ENCODE measurements at places on chromosomes 6 and 20.

DNA sequence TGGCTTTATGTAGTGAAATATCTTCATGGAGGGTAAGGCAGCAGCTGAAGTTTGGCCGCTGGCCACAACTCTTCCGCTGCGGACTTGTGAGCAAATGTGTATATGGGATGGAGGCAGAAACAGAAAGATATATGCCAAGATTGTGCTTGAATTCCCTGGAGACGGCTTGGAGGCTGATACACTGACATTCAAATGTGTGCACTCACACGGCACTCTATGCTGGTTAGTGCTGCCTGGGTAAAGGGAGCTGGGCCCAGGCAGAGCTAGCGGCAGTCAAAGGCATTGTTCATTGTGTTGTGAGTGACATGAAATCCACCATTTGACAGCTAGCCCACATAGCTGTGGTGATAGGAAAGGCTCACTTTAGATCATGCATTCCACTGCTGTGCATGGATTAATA lies 202.7 kb downstream of the CLIC5 start:
- DNase-seq = no peak

- no peak for DNase-seq
These were observed 52.8 kb downstream of the GTF2H5 start for GRCh38 chr6:158220786-158221442.

DNA sequence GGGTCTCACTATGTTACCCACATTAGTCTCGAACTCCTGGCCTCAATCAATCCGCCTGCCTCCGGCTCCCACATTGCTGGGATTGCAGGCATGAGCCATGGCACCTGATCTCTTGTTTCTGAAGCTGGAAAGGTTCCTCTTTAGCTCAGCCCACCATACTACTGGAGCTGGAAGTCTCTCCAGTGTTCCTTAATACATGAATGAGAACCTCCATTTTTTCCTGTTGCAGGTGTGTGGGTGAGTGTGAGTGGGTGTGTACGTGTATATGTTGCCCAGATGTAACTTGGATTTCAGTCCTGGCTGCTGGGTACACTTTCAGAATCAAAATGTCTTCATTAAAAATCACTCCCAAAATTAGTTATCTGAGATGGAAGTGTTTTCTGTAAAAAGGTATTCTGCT lies 11.1 kb downstream of the PNPLA1 start:
- no peak for DNase-seq

DNA sequence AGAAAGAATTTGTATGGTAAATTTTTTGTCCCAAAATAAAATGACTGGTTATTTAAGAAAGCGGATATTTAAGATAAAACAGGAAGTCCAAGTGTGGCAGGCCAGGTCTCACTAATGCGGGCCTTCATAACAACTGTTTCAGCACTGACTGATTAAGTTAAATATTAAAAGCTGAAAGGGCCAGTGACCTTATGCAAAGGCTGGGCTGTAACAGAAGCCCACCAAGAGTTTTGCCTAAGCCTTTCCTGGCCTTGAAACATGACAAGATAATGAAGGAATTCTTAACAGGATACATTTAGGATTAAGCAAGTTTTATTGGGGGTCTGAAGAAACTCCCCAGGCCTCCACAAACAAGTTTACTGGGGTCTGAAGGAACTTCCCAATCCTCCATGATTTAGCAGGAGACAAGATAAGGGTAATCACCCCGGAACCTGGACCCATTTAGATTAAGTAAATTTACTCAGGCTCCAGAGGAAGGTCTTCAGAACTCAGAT lies 36.3 kb downstream of the ZNF133 start:
- no peak for DNase-seq

GRCh38 chr6:23218751-23219150 lies 649.4 kb downstream of the HDGFL1 start:
- no peak for DNase-seq

DNA sequence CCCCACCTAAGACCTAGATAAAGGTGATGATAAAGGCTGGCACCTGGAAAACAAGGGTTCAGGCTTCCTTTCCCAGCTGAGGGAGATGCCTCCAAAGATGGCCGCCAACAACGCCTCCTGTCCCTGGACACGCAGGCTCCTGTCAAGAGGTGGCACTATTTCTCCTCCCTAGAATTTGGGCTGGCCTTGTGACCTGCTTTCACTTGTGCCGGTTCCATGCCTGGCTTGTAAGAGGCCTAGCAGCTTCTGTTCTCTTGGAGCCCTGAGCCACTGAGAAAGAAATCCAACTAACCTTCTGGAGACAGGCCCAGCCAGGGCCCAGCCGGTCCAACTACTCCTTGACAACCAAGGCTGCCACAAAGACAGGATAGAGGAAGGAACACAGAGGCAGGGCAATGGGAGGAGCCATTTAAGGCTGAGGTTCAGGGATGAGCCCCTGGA lies 60.2 kb upstream of the RALY start:
- no peak for DNase-seq

GRCh38 chr20:1108437-1108920 lies 9.9 kb upstream of the PSMF1 start:
- no peak for DNase-seq

- no peak for DNase-seq
These were observed 45.5 kb upstream of the GLP1R start for GRCh38 chr6:39003072-39003471.

- DNase-seq = no peak
These were observed 70.5 kb downstream of the COL19A1 start for GRCh38 chr6:69936674-69937363.

GRCh38 chr20:43389211-43389610 lies 68.5 kb upstream of the SRSF6 start:
- no peak for DNase-seq

GRCh38 chr6:31822036-31822821 lies 5.3 kb upstream of the HSPA1B start:
- DNase-seq = peak; percentile 83

DNA sequence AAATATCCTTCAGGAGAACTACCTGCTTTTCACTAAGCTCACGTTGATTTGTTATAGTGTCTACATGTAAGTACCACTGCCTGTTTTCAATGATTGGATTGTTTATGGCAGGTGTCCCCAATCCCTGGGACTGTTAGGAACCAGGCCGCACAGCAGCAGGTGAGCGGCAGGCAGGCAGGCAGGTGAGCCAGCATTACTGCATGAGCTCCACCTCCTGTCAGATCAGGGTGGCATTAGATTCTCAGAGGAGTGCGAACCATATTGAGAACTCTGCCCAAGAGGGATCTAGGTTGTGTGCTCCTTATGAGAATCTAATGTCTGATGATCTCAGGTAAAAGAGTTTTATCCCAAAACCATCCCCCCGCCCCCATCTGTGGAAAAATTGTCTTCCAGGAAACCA lies 303.3 kb downstream of the EYA4 start:
- DNase-seq = no peak

GRCh38 chr6:154363821-154364220 lies 7.2 kb upstream of the IPCEF1 start:
- no peak for DNase-seq

- no peak for DNase-seq
These were observed 172.7 kb upstream of the RUNX2 start for GRCh38 chr6:45155341-45155894.

DNA sequence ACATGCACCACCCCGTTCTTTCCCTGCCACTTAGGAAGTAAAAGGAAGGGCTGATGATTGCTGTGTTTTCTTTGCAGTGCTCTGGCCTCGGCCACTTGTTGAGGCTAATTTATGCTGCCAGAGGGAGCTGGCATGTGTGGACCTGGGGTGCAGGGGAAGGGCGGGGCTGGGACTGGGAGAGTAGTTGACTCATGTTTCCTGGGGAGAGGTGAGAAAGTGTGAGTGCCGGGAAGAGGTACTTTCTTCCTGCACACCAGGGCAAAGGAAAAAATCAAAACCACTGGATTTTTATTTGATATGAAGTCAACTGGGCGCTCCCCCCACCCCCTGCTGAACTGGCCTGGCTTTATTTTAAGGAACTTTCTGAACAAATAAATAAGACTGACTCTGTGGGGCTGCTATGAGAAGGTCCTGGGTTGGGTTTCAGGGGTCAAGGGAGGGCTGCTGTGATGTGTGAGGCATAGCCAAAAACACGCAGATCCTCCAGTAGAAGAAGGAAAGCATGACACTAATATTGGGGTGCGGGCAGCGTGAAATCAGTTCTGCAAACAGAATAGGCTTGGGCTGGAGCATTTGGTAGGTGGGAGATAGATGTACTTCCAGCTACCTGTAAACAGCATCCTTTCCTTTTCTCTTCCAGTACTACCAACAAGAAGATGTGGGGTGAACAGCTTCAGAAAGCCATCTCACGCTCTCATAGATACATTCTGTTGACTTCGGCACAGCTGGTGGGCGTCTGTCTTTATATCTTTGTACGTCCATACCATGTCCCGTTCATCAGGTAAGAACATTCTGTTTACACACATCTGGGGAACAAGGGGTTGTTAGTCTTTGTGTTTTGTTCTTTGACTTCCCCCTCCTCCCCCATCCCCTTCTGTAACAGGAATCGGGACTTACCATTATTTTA lies 87.5 kb downstream of the SYNJ2 start:
- DNase-seq = peak; percentile 77

DNA sequence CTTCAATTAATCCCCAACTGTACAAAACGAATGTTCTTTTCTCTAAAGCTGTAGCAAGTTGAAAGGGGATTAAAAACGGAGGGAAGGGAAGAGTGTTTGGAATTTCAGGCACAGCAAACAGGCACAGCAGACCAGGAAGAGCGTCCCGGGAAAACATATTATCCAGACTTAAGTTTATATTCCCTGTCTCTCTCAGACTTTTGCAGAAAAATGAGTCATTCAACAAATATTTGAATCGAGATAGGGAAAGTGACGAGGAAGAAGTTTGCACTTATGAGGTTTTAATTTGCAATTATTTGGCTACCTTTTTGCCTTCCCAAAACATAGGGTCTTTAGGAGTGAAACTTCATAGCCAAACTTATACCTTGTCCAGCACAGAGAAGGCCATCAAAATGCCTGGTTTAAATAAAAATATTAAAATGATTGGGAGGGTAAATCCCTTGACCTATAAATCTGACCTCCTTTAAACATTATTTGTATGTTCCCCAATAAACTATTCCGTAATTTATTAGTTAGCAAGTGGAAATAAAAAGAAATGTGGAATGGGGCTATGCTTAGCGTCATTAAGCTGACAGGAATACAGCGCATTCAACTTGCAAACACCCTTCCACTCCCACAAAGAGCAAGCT lies 16.0 kb downstream of the HFE start:
- DNase-seq = no peak

- no peak for DNase-seq
These were observed 94.7 kb downstream of the PDE10A start for GRCh38 chr6:165568326-165568725.

DNA sequence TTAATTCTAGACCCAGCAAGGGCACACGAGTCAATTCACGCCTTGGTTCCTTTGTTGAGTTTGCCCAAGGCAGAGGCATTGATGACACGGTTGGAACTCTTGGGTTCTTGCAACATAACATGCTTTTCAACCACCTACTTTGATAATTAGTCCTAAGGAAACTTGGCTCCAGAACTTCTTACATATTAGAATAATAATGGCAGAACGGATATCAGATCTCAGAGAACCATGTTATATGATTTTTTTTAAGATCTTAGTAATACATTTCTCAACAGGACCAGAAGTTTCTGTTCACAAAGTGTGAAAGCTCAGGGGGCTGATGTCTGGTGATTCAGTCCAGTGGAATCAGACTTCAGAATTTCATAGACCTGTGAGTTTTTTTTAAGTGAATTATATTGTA lies 19.2 kb downstream of the SPTLC3 start:
- no peak for DNase-seq

DNA sequence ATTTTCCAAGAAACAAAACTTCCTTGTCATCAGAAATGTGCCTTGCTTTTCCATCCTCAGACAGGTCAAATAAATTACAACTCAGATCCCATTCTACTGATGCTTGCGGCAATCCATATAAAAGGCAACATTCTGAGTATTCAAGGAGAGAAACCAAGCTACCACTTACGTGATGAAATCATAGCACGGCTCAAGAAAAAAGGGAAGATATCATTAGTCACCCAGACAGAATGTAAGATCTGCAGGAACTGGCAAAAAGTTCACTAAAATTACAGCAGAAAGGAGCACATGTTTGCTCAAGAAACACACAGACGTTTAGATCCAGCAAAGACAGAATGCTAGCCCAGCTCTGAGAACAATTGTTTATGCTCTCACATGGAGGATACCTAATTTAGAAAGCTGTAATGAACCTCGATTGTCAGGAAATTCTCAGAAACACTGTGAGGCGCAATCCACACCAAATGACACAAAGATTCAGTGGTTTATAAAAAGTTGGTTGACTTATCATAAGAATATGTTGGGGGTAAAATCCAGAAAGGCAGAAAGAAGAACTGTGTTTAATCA lies 304.2 kb downstream of the ADGRG6 start:
- no peak for DNase-seq

DNA sequence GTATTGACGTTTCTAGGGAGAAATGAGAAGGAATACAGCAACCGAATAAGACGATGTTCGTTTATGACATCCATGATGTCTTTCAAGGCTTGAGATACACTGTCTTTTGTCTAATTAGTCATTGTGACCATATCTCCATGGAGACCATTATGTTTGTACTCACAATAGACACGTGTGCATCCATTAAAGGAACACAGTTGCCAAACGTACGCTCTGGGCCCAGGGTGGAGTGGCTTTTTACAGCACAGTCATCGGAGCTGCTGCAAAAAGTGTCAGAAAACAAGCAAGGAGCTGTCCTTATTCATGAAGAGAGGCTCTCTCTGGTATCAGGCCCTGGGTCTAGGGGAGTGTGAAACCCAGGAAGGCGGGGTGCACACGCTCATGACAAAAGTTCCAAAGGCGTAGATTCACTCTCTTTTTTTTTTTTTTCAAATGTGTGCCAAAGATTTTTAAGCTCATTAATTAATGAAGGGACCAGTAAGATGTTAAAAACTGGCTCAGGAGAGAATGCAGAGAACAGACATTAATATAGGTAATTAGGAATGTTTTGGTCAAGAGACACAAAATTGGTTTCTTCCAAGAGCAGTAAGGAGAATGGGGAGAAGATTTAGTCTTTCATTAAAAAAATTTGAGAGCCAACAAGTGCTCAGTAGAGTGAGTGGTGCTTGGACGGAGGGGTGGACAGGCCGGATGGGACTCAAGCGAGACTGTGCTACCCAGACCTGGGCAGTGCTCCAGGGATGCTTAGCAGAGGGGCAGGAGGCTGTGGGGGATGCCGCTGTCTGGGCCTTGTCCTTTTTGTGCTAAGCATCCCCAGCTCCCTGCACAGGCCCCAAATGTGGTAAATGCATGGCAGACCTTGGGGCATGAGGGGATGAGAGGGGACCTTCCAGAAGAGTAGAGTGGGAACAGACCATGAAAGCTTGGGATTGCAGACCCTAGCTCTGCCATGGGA lies 34.9 kb upstream of the GTSF1L start:
- no peak for DNase-seq

GRCh38 chr20:32155017-32155981 lies 45.8 kb downstream of the TM9SF4 start:
- peak; percentile 38 for DNase-seq

- DNase-seq = no peak
These were observed 379.3 kb downstream of the MAFB start for GRCh38 chr20:40309731-40310130.

GRCh38 chr20:6623989-6624388 lies 143.5 kb upstream of the BMP2 start:
- DNase-seq = no peak

- DNase-seq = no peak
These were observed at the start of gene HRH3 for GRCh38 chr20:62219992-62220665. TSS of gene HRH3 (minus strand) at chr20:62220278. CDS start at chr20:62219970, 308 bp downstream.

- no peak for DNase-seq
These were observed 77.3 kb downstream of the GRM4 start for GRCh38 chr6:34068462-34069044.

- no peak for DNase-seq
These were observed 45.8 kb downstream of the RGS17 start for GRCh38 chr6:153085239-153085638.

Measured in thoracic aorta (tissue), 2 donors.